ENCODE measurements at places on chromosomes 1 and 21. TPM values are rescaled to one million over a fixed set of nuclear protein-coding genes. Genes with fewer than 3 reads are reported as not detected.

DNA sequence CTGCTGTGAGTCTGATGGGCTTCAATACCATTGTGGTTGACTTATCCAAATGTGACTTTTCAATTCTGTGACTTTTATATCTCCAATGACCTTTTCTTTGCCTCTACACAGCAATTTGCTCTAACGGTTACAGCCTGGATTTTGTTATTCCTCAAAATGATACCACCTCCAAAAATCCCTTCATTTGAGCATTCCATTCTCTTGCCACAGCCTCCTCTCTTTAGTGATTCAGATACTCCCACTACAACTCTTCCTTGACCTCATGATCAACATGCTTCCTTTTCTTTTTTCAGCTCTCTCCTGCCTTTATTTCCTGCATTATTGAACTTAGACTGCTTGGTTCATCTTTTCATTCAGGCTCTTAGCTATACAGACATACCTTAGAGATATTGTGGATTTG, 16.6 kb upstream of the IL19 start:
- DNase-seq = no peak

Gene PRKAA2
- total RNA-seq = 10.6 TPM

Gene GBP5
- total RNA-seq = 1.4 TPM

Gene POTED
- total RNA-seq = not detected

Gene FAM72C
- 0.59 TPM for total RNA-seq
